ENCODE measurements at places on chromosomes 2 and 18.
A peak's percentile ranks its signal among the peaks of the same experiment; 100 is the strongest.

GRCh38 chr2:56128235-56128634 is 55.6 kb upstream of the CCDC85A start:
- DNase-seq: no peak

DNA sequence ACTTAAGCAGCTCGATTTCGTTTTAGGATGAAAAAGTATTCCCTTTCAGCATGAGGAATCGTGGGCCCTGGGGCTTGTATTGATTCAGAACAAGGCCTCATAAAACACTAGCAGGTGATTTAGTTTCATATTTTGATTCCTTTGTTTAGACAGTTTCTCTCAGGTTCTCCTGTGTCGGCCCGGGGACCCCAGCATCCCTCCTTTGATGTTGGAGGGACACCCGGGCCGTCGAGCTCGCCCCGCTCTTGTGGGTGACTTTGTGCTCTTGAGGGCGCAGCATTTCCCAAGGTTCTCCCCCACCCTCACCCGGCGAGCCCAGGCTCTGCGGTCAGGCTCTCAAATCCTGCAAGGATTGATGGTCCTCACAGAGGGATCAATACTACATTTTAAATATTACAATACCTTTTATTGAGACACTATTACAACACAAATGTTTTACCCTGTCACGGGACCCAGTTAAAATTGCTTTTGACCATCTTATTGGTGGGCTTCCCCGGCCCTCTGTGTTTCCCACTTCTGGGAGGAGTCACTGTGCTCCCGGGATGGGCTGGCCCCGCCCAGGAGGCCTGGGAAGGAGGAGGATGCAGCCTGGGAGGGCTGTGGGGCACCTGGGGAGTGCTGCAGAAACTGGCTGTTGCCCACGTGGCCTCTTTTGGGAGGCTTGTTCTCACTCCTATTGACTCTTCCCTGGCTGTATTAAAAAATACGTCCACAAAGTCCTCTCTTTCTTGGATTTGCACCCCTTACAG is 222.6 kb downstream of the INSIG2 start:
- DNase-seq: no peak

GRCh38 chr18:21309248-21309647 is 67.2 kb downstream of the GREB1L start:
- DNase-seq: no peak

GRCh38 chr2:197600306-197600705 is 75.1 kb downstream of the RFTN2 start:
- no peak for DNase-seq

GRCh38 chr2:146661473-146662096 is 1183.2 kb upstream of the ACVR2A start:
- DNase-seq: peak; percentile 16

- DNase-seq: no peak
Observed at GRCh38 chr18:62196980-62197379, 9.9 kb downstream of the RELCH start.

GRCh38 chr18:26159353-26159752 is 25.7 kb downstream of the PSMA8 start:
- peak; percentile 51 for DNase-seq

GRCh38 chr2:143399631-143400069 is 270.4 kb downstream of the ARHGAP15 start:
- DNase-seq: no peak

- no peak for DNase-seq
Observed at GRCh38 chr18:22667616-22668422, 250.1 kb upstream of the CTAGE1 start.

DNA sequence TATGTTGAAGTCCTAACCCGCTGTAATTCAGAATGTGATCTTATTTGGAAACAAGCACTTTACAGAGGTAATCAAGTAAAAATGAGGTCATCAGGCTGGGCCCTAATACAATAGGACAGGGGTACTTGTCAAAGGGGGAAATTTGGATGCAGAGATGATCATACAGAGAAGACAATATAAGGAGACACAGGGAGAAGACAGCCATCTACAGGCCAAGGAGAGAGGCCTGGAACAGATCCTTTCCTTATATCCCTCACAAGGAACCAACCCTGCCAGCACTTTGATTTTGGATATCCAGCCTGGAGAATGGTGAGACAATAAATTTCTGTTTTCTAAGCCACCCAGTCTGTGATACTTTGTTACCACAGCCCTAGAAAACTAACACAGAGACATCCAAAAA is 104.3 kb downstream of the METTL4 start:
- no peak for DNase-seq

- DNase-seq: no peak
Observed at GRCh38 chr2:235527806-235528469, 34.1 kb downstream of the AGAP1 start.

- DNase-seq: no peak
Observed at GRCh38 chr18:48408727-48409590, at the start of gene ZBTB7C. Gene ZBTB7C, minus strand, starts transcription at chr18:48409383.

DNA sequence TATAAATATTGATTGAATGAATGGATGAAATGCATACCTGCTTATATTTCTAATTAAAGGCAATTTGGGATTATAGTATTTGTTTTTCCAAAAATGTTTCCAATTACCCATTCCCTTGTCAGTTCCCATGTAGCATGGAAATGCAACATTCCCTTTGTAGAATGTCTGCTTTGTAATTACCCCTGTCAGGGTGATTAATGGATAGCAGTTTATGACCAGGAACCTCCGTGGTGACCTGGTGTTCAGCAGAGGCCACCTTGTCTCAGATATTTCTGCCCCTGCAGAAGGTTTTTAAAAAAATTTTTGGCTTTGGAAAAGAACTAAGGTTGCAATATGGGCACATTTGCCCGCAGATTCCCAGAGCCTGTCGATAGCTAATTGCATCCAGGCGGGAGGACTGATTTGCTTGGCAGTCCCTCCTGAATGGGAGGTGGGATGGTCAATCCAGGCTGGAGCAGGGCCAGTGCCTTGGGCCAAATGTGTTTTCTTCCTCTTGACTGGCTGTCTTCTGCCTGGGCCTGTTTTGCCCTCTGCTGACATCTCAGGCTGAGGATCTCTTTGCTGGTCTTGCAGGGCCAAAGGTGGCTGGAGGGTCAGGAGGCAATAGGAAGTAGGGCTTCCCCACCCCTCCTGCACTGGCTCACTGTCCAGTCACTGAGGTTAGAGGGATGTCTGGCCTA is 82.1 kb downstream of the TMEM182 start:
- no peak for DNase-seq

DNA sequence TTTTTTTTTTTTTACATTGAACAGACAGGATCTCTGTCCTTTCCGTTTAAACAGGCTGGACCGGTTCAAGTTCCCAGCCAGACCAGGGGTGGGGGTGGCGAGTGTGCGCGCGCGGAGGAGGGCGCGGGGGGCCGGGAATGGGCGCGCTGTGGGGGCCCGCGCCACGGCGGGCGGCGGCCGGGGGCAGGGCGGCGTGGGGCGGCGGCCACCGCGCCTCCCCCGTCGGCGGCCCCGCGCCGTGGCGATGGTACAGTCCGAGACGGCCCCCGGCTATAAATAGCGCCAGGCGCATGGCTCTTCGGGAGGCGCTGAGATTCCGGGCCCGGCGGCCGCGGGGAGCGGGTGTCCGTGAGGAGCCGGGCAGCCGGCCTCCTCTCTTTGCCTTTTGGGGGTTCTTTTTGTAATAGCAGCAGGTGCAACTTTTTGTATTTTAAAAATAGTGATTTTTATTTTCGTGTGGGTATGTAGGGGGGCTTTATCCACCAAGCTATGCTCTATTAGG is 430 bp upstream of the CELF4 start:
- DNase-seq: no peak

DNA sequence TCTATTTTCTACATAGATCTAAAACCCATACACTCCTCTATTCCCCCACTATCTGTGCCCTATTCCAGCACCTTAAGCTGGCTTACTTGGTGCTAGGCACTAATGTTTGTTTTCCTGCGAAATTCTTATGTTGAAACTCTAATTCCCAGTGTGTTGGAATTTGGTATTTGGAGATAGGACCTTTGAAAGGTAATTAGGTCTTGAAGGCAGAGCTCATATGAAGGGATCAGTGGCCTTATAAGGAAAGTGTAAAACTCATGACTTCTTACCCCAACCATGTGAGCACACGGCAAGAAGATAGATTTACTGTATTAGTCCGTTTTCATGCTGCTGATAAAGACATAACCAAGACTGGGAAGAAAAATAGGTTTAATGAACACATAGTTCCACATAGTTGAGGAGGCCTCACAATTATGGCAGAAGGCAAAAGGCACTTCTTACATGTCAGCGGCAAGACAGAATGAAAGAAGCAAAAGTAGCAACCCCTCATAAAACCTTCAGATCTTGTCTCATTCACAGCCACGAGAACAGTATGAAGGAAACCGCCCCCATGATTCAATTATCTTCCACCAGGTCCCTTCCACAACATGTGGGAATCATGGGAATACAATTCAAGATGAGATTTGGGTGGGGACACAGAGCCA is 10.5 kb upstream of the LRATD1 start:
- DNase-seq: no peak

- DNase-seq: no peak
Observed at GRCh38 chr2:10717628-10718027, 3.8 kb upstream of the ATP6V1C2 start.

GRCh38 chr18:59372975-59373374 is 13.9 kb upstream of the LMAN1 start:
- DNase-seq: no peak

DNA sequence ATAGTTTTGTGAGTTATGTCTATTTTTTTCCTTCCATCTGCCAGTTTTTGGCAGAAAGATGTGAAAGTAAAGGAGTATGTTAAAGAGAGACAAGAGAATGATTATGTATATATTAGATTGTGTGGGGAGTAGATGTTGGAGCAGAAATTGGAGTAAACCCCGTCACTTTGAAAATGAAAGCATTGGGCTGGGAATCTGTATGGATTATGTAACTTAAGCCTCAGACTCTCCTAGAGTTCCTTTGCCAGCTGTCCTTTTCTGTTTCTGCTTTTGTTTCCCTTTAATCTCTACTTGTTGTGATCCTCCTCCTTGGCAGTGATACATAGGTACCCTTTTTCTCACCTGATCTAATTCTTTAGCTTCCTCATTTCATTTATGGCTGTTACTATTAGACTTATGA is 19.2 kb downstream of the CCDC138 start:
- DNase-seq: no peak

DNA sequence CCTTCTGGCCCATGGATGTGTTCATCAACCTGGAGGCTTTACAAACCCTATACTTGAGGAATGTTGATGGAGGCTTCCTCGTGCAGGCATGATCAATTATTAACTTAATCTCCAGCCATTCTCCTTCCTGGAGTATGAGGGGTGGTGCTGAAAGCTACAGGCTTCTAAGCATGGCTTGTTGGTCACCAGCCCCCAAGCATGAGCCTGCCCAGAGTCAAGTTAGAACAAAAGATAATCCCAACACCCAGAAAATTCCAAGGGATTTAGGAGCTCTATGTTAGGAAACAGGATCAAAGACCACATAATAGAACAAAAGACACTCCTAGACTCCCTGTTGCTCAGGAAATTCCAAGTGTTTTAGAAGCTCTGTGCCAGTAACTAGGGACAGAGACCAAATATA is 63.1 kb downstream of the FAM171B start:
- DNase-seq: no peak

DNA sequence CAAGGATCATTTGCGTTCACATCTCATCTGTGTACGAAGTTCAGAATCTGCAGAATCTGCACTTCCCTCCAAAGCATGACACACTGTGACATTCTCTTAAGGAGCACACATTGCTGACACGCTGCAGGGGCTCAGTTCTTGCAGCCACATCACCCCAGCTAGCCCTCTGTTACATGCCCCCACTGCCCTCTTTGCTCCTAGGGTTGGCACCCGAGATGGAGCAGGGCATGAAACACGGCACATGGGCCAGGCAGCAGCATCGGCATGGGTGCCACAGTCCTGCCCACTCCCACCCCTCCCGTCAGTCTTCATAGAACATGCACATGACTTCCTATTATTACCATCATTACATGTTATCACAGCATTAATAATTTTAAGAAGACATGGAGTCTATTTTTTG is 76.4 kb downstream of the COL6A3 start:
- no peak for DNase-seq

DNA sequence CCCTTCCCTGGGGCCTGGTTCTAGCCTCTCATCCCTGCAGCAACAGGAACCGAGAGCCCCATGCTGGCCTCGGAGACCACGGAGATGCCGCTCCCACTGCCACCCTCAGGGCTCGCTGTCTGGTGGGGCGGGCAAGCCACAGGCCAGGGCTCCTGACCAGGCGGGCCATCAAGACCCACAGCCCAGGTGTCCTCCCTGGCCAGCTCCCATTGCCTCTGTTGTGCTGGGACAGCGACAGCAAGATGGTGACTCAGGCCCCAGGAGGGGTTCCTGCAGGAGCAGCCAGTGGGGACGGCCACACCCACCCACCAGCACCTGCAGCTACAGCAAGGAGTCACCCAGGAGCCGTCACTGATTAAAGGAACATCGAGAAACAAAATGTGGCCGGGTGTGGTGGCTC is 7.4 kb downstream of the KLHL30 start:
- DNase-seq: no peak

- DNase-seq: no peak
Observed at GRCh38 chr2:182941919-182942318, 75.5 kb upstream of the FRZB start.

DNA sequence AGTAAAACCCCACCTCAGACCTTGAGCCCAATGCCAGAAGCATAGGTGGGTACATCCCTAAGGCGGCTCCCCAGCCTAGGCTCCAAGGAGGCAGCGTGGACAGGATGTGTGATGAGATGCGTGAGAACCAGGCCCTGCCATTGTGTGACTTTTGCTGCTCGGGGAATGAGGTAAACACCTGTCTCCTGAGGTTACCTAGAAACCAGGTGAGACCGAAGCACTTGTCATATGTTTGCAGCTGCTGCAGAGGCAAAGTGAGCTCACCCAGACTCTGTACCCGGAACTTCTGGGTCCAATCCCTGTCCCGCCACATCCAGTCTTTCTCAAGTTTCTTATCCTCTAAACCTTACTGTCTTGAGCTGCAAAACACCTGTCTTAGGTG is 3.4 kb downstream of the FBLN7 start:
- DNase-seq: no peak

DNA sequence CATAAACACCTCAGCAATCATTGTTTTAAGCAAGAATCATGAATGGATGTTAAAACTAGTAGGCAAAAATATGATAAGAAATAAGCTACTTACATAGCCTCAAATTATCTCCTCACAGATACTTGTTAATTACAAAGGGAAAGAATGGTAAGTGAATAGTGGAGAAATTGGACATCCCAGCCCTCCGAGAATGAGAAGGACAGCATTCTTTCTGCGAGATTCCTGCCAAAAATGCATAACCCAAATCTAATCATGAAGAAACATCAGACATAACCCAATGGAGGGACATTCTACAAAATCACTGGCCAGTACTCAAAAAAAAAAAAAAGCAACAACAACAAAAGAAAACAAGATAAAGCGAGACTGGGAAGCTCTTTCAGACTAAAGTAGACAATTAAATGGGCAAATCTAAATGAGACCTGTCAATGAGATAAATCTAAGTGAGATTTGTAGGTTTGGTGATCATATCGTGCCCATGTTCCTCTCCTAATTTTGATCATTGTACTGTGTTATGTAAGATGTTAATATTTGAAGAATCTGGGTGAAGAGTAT is 57.9 kb upstream of the GLI2 start:
- DNase-seq: no peak

GRCh38 chr18:6871566-6871965 is 142.1 kb downstream of the ARHGAP28 start:
- DNase-seq: no peak

All from OCI-LY7 (cell line).